ENCODE measurements at places on chromosomes 7 and 10. TPM values are rescaled to one million over a fixed set of nuclear protein-coding genes. Genes with fewer than 3 reads are reported as not detected.
A peak's percentile ranks its signal among the peaks of the same experiment; 100 is the strongest.

- H3K4me3 ChIP-seq, result no peak overlapping the region
- H3K4me1 ChIP-seq, result peaks cover 65% of the 10 kb centered on the region
- DNase-seq, result no peak
- peaks cover 23% of the 10 kb centered on the region for H3K36me3 ChIP-seq
Observed at GRCh38 chr7:140914083-140914482, 10.6 kb downstream of the BRAF start.

- H3K4me1 ChIP-seq, result peaks cover 23% of the 10 kb centered on the region
- no peak for DNase-seq
- peaks cover 37% of the 10 kb centered on the region for H3K36me3 ChIP-seq
- no peaks in the 10 kb centered on the region for H3K27me3 ChIP-seq
- H3K27ac ChIP-seq, result no peak overlapping the region
Observed at GRCh38 chr7:44962483-44963251, 16.1 kb downstream of the MYO1G start.

DNA sequence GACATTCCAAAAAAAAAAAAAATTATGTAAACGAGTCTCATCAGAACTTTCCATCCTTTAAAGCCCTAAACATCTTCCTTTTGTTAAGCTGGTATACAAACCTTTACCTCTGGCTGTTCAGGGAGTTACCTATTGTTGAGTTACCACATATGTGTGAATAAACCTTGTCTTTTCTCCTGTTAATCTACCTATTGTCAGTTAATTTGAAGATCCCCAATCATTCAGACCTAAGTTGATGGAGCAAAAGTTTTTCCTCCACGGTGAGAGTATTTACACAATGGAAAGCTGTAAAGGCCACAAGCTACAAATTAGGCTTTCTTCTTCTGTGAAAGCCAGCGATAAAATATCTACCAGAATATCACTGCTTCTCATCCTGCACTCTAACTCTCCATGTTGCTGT lies 80.3 kb downstream of the SKAP2 start:
- H3K4me3 ChIP-seq, result no peak overlapping the region
- no peak for DNase-seq
- H3K4me1 ChIP-seq, result no peaks in the 10 kb centered on the region
- no peak overlapping the region for H3K27ac ChIP-seq
- peaks cover 32% of the 10 kb centered on the region for H3K36me3 ChIP-seq
- no peaks in the 10 kb centered on the region for H3K27me3 ChIP-seq

- no peaks in the 10 kb centered on the region for H3K27me3 ChIP-seq
- no peak overlapping the region for H3K27ac ChIP-seq
Observed at GRCh38 chr7:124177891-124178290, 145.0 kb upstream of the TMEM229A start.

DNA sequence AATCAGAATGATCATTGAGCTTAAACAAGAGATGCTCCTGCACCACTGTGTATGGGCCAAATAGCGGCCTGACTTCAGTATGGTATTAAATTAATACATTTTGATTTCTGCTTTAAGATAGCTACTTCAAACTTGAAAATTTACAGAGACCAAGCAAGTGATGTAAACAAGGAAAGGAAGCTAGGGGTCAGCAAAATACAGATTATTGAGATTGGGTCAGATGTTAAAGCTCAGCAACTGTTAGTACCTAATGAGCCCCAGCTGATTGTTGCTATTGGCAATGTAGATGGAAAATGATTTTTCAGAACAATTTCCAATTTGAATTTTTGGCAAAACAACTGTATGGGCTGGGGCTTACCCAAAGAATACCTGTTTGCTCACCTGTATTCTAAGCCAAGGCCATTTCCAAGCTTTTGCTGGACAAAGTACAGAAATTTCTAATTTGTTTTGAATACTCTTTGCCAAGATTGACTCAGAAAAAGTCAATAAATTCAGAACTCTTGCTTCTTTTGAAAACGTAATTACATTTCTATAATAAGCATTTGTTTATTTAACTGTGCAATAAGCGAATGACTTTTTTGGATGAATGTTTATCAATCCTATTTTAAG lies 23.0 kb upstream of the DLD start:
- DNase-seq, result no peak
- H3K4me1 ChIP-seq, result no peaks in the 10 kb centered on the region
- no peak overlapping the region for H3K4me3 ChIP-seq
- no peak overlapping the region for H3K27ac ChIP-seq
- peaks cover 4% of the 10 kb centered on the region for H3K27me3 ChIP-seq

DNA sequence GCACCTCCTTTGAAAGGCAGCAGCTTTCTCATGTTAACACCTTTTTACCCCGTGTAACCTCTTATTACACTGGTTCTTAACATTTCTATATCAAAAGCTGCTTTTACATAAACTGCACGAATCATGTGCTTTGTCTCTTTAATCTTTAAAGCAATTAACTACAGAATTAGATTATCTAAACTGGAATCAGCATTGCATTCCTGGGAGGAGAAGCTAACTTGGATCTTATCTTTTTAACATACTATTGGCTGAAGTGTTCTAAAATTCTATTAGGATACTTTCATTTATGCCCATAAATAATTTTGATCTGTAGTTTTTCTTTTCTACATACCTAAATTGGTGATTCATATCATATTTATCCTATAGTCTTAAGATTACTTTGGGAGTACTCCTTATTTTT lies 428.4 kb upstream of the IGFBP3 start:
- no peak for DNase-seq
- no peak overlapping the region for H3K27ac ChIP-seq
- no peaks in the 10 kb centered on the region for H3K27me3 ChIP-seq
- no peak overlapping the region for H3K4me3 ChIP-seq
- H3K36me3 ChIP-seq, result no peaks in the 10 kb centered on the region
- H3K4me1 ChIP-seq, result no peaks in the 10 kb centered on the region

- H3K4me1 ChIP-seq, result peaks cover 94% of the 10 kb centered on the region
- no peaks in the 10 kb centered on the region for H3K27me3 ChIP-seq
- H3K36me3 ChIP-seq, result peaks cover 2% of the 10 kb centered on the region
- H3K27ac ChIP-seq, result peak overlapping the region; percentile 95
Observed at GRCh38 chr10:49177391-49178355, 10.5 kb downstream of the TMEM273 start.

- no peak overlapping the region for H3K4me3 ChIP-seq
- DNase-seq, result no peak
- H3K36me3 ChIP-seq, result no peaks in the 10 kb centered on the region
- no peaks in the 10 kb centered on the region for H3K4me1 ChIP-seq
- H3K27me3 ChIP-seq, result no peaks in the 10 kb centered on the region
Observed at GRCh38 chr7:119545118-119545517, 727.9 kb upstream of the KCND2 start.

DNA sequence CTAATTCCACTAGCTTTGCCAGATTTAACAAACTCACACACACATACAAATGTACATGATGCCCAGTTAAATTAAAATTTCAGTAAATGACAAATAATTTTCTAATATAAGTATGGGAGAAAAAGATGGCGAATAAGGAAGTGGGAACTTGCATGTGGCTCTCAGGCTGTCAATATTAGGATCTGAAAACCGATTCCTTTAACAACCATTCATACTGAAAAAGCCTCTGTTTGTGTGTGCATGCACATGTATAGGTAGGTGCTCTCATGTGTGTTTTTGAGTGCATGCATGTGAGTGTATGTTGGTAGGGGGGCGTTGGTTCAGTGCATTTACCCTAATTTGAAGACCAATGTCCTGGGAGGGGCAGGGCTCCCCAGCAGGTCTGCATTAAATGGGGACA lies 125.3 kb downstream of the HTR7 start:
- H3K36me3 ChIP-seq, result no peaks in the 10 kb centered on the region
- H3K4me3 ChIP-seq, result no peak overlapping the region
- H3K27ac ChIP-seq, result no peak overlapping the region
- no peak for DNase-seq
- H3K27me3 ChIP-seq, result peaks cover 3% of the 10 kb centered on the region

- DNase-seq, result no peak
- no peaks in the 10 kb centered on the region for H3K4me1 ChIP-seq
- no peak overlapping the region for H3K27ac ChIP-seq
Observed at GRCh38 chr10:70771311-70772194, 13.6 kb downstream of the TBATA start.

GRCh38 chr10:110514848-110515247 lies 17.1 kb downstream of the DUSP5 start:
- H3K4me1 ChIP-seq, result peaks cover 22% of the 10 kb centered on the region
- no peak for DNase-seq
- H3K27ac ChIP-seq, result no peak overlapping the region
- H3K27me3 ChIP-seq, result no peaks in the 10 kb centered on the region
- peaks cover 51% of the 10 kb centered on the region for H3K36me3 ChIP-seq

DNA sequence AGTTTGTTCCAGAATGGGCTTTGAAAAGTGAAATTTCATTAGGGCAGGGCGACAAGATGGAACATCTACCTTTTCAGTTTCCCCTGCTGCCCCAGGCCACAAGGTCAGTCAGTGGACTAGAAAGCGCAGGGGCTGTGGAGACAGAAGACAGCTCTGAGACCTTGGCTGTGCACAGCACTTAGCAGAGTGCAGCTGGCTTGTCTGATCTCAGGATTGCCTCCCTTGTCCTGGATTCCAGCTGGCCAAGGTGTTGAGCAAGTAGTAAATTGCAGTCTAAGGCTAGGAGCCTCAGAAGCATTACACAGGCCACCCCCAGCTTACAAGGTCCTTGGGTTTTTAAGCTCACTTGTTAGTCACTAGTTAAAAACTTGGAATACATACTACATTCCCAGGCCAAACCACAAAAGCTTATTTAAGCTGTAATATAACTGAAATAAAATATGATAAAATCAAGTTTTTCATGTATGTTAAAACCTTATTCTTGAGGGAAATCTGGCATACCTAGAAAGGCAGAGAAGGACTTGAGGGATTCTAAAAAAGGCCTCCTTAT lies 67.3 kb upstream of the NPY start:
- H3K4me1 ChIP-seq, result no peaks in the 10 kb centered on the region
- no peaks in the 10 kb centered on the region for H3K36me3 ChIP-seq
- peaks cover 12% of the 10 kb centered on the region for H3K27me3 ChIP-seq
- no peak overlapping the region for H3K4me3 ChIP-seq

- H3K4me1 ChIP-seq, result no peaks in the 10 kb centered on the region
- no peak overlapping the region for H3K4me3 ChIP-seq
- no peaks in the 10 kb centered on the region for H3K27me3 ChIP-seq
- no peak overlapping the region for H3K27ac ChIP-seq
- DNase-seq, result no peak
- H3K36me3 ChIP-seq, result no peaks in the 10 kb centered on the region
Observed at GRCh38 chr7:32680259-32681173, 185.2 kb downstream of the AVL9 start.

- H3K27ac ChIP-seq, result no peak overlapping the region
- no peak overlapping the region for H3K4me3 ChIP-seq
- no peaks in the 10 kb centered on the region for H3K4me1 ChIP-seq
- peaks cover 22% of the 10 kb centered on the region for H3K27me3 ChIP-seq
Observed at GRCh38 chr7:50497968-50498367, 47.8 kb upstream of the FIGNL1 start.

DNA sequence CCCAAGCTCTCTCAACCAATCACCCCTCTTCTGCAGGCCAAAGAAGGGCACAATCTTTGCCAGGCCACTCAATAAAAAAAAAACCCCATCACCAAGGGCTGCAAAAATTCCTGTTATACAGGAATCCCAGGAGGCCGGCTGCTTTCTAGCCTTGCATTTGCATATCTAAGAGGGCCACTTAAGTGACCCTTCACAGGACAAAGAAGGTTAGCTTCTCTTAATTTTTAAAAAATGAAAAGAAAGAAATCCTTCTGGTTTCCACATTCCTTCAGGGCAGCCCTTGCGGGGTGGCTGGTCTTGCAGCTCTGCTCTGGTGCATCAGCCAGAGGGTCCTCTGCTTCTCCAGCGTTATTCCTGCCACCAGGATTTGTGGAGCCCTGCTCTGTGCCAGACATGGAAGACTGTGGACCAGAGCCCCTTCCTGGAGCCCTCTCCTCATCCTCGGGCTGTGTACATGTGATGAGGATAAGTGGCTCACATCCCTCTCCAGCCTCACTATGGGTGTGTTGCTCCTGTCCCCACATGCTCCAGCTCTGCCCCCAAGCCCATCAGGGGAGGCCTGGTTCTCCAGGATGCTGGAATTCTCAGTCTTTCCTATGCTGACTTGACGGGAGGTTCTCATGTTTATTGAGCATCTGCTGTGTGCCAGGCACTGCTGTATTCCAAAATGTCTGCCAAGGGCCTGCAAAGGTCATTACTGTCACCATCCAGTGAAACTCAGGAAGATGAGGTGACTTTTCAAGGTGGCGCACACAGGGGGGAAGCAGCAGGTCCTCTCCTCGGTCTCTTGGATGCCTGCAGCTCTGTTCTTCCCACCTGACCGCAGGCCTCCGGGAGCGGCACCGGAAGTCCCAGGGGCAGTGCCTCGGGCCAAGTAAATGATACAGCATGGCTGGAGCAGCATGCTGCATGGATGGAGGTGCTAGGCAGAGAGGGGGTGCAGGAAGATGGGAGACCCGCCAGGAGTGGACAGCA lies 67.7 kb downstream of the ARHGAP22 start:
- H3K36me3 ChIP-seq, result no peaks in the 10 kb centered on the region
- peaks cover 4% of the 10 kb centered on the region for H3K27me3 ChIP-seq
- no peak overlapping the region for H3K27ac ChIP-seq
- no peak overlapping the region for H3K4me3 ChIP-seq
- no peak for DNase-seq
- no peaks in the 10 kb centered on the region for H3K4me1 ChIP-seq

DNA sequence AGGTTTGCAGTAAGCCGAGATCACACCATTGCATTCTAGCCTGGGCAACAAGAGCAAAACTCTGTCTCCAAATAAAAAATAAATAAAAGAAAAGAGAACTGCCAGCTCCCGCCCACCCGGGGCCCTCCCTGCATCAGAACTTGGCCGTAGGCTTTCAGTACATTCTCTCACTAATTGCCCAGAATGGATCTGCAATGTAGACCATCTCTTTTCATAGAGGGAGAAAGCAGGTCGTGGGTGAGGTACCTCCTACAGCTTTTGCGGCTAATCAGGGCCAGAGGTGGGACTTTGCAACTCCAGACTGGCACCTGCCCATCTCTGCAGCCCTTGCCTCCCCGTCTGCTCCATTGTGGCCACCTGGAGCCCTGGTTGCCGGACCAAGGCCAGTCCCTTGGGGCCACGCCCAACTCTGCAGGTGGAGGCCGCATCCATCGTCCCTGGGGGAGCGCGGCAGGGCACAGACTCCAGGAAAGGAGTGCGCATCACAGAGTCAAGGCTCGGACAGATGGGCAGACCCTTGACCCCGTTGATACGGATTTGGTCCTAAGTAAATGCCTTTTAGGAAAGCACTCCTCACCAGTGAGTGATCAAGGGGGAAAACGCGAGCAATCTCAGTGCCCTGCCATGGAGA lies 179.1 kb upstream of the SH2B2 start:
- no peaks in the 10 kb centered on the region for H3K4me1 ChIP-seq
- no peak overlapping the region for H3K27ac ChIP-seq
- no peaks in the 10 kb centered on the region for H3K27me3 ChIP-seq
- no peak for DNase-seq
- no peak overlapping the region for H3K4me3 ChIP-seq
- H3K36me3 ChIP-seq, result peaks cover 49% of the 10 kb centered on the region

- peaks cover 17% of the 10 kb centered on the region for H3K4me1 ChIP-seq
- H3K36me3 ChIP-seq, result no peaks in the 10 kb centered on the region
- no peak for DNase-seq
- H3K27ac ChIP-seq, result peak overlapping the region; percentile 76
Observed at GRCh38 chr7:78018641-78019446, 220.3 kb downstream of the PHTF2 start.

Gene NYAP1
- not detected for total RNA-seq

Gene NME8
- not detected for total RNA-seq

Gene NODAL
- total RNA-seq, result not detected

Gene GPR15LG
- total RNA-seq, result not detected

Gene NRAP
- total RNA-seq, result not detected

Gene PON1
- total RNA-seq, result not detected

Gene AEBP1
- 17.4 TPM for total RNA-seq

Gene PLOD3
- 29.8 TPM for total RNA-seq
